ENCODE measurements at places on chromosomes 1 and 21.

GRCh38 chr1:239053279-239053678 is 333.1 kb upstream of the CHRM3 start:
- no peak for DNase-seq

DNA sequence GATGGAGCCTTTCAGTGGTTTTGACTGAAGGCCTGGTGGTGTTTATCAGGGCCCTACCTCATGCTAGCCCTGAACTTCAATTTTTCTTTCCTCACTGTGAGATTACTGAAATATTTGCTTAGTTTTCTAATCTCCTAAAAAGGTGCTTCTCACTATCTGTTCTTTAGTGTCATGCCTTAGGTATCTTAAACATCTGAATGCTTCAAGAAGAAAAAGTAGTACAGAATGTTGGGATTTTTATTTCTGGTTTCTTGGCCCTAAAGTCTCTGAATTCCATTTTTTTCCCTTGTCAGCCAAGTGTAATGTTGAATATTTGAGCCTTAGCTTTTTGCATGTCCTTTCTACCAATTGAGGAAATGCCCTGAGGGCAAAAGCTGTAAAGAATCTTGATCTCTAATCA is 47.9 kb upstream of the PRKACB start:
- no peak for DNase-seq

DNA sequence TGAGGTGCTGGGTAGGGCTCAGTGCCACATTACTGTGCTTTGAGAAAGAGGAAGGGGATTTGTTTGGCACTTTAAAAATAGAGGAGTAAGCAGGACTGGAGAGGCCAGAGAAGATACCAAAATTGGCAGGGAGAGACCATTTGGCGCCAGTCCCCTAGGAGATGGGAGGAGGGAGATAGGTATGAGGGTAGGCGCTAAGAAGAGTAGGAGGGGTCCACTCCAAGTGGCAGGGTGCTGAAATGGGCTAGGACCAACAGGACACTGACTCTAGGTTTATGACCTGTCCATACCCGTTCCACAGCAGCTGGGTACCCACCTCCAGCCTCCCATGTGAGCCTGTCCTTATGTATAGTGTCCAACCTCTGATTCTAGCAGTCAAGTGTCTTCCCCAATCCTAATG is 1.0 kb upstream of the CRTC2 start:
- no peak for DNase-seq

GRCh38 chr1:235946571-235946981 is 79.9 kb upstream of the LYST start:
- DNase-seq: no peak

- no peak for DNase-seq
These were observed 30.4 kb downstream of the ARID4B start for GRCh38 chr1:235297579-235297978.

- DNase-seq: no peak
These were observed 11.1 kb upstream of the PEX19 start for GRCh38 chr1:160296036-160296435.
